Vagina (tissue), 2 donors: ENCODE measurements at places on chromosomes 13 and 19. TPM values are rescaled to one million over a fixed set of nuclear protein-coding genes. Genes with fewer than 3 reads are reported as not detected.

DNA sequence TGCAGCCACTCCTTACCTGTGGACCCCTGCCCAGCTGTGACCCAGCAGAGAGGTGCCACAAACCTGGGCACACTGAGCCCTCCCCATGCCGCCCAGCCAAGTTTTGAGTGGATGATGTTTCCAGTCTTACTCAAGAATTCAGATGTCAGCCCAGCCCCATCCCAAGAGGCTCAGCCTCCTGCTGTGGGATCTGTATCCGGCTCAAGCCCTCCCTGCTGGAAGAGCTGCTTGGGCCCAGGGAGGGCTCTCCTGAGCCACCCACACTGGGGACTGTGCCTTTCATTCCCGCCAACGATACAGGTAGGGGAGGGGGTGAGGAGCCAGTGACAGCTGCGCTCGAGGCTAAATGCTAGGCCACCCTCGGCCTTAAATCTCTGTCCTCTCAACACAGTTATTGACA, 5.9 kb upstream of the SLC7A9 start:
- no peak for DNase-seq

The ZIC2 gene
- total RNA-seq: not detected

DNA sequence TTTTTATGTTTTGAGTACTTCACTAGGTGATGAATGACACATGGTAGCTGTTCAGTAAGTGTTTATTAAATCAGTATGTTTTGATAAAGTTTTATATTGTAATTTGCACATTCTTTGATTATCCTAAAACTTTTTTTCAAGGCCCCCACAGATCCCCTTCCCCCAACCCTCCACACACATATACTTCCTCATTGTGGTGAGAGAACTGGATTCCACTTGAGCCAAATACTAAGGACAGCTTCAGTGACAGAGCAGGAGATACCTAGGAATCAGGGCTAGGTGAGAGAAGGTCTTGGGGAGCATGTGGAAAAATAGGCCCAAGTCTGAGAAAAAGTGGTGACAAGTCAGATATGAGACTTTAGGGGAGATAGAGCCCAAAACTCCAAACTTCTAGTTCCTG, 174.6 kb downstream of the TDRD3 start:
- DNase-seq: no peak

DNA sequence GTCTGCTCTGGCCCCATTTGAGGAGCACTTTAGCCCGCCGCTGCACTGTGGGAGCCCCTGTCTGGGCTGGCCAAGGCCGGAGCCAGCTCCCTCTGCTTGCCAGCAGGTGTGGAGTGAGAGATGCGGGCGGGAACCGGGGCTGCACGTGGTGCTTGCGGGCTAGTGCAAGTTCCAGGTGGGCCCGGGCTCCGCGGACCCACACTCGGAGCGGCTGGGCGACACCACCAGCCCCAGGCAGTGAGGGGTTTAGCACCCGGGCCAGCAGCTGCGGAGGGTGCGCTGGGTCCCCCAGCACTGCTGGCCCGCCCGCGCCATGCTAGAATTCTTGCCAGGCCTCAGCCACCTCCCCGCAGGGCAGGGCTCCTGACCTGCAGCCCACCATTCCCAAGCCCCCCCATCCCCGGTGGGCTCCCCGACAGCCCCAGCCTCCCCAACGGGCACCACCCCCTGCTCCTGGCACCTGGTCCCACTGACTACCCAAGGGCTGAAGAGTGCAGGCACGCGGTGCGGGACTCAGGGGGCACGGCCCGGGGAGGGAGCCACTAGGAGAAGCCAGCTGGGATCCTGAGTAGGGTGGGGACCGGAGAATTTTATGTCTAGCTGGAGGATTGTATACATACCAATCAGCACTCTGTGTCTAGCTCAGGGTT, 19.1 kb downstream of the COMMD6 start:
- no peak for DNase-seq

The PLPPR3 gene
- not detected for total RNA-seq

GRCh38 chr19:14433554-14434501, 722 bp downstream of the PKN1 start:
- no peak for DNase-seq

The KLK3 gene
- total RNA-seq: not detected

GRCh38 chr13:25432691-25433090, 60.9 kb downstream of the ATP8A2 start:
- no peak for DNase-seq

The LILRA1 gene
- 1.7 TPM for total RNA-seq

The GJB2 gene
- total RNA-seq: 217 TPM

DNA sequence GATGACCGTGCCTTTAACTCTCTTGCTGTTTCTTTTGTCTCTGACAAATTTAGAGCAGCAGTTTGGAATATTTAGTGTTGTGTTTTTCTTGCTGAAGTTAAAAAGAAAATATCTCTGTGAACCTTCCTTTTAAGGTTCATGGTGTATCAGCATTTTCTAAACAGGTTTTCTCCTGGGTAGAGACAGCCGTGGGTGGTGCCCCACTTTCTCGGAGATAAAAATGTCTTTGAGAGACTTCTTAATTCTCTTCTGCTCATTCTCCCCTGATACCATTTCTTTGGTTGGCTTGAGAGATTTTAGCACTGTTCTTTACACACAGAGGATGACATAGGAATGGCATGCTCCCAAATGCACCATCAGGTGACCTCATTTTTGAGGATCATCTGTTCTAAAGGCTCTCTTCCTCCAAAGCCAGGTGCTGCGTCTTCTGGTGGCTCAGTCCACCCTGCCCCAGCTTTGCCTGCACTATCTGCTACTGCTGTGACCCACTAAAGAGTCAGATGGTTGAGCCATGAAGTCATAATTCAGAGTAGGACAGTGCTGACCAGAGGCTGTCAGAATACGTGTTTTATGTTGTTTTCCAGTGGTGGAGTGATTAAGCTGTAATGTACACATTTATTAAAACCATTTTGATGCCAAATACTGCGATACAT, 90.3 kb upstream of the SLC10A2 start:
- no peak for DNase-seq

GRCh38 chr13:77916488-77916887, 2.1 kb downstream of the EDNRB start:
- DNase-seq: no peak

GRCh38 chr19:18399008-18399407, 1.6 kb upstream of the LRRC25 start:
- DNase-seq: no peak

The FSD1 gene
- total RNA-seq: 1.7 TPM

GRCh38 chr13:91745967-91746366, 347.5 kb downstream of the GPC5 start:
- no peak for DNase-seq

- no peak for DNase-seq
Measured at GRCh38 chr19:46927106-46927505, 66.3 kb downstream of the ARHGAP35 start.

- no peak for DNase-seq
Measured at GRCh38 chr13:43698009-43698408, 88.8 kb downstream of the ENOX1 start.

The PSG6 gene
- total RNA-seq: not detected

DNA sequence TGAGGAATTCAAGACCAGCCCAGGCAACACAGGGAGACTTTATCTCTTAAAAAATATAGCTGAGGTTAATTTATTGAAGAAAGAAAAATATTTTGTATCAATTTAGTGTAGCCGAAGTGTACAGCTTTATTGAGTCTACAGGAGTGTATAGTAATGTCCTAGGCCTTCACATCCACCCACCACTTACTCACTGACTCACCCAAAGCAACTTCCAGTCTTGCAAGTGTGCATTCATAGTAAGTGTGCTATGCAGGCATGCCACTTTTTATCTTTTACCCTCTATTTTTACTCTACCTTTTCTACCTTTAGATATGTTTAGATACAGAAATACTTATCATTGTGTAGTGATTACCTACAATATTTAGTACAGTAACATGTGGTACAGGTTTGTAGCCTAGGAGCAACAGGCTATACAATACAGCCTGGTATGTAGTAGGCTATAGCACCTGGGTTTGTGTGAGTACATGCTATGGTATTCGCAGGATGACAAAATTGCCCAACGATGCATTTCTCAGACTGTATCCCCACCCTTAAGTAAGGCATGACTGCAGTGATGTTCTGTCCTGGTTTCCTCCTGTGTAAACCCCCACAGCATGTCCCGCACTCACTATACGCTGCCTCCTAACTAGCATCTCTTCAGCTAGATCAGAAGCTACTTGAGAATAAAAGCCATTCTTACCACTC, 15.3 kb upstream of the ATP12A start:
- DNase-seq: no peak

GRCh38 chr13:89490661-89491060, 1819.5 kb downstream of the SLITRK5 start:
- no peak for DNase-seq

The NLRP7 gene
- total RNA-seq: not detected

- DNase-seq: no peak
Measured at GRCh38 chr13:41588899-41589298, 131.5 kb downstream of the RGCC start.
